ENCODE measurements at places on chromosomes 12 and 14.

DNA sequence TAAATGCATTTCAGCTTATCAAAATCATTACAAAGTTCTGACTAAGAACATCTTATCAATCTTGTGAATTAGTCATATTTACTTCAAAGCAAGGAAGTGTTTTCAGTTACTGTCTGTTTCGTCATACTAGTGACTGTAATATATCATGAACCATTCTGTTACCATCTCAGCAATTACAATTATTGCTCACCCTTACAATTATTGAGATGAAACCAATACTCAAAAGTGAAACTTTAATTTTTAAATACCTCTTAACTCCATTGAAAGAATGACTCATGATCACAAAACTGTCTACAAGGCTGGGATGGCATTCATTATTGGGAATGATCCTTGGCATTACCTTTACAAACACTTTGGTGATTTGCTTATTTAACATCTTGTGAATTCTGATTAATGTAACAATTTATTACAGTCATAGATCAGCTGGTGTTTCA is 90.3 kb downstream of the RPS6KA5 start:
- no peak for DNase-seq

DNA sequence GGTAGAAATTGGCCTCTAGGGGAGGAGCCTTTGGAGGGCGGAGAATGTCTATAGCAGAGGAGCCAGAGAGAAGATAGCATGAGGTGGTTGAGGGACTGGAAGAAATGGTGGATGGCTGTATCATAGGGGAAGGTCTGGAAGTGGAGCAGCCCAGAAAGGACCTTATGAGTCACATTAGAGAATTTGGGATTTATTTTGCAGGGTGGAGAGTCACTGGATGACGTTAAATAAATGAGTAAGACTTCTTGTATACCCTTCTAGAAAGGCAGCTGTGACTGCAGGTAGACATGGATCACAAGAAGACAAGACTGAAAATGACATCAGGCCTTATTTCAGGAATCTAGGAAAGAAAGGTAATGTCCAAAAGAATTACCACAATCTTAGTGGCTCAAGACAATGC is 208.2 kb upstream of the TMTC1 start:
- no peak for DNase-seq

DNA sequence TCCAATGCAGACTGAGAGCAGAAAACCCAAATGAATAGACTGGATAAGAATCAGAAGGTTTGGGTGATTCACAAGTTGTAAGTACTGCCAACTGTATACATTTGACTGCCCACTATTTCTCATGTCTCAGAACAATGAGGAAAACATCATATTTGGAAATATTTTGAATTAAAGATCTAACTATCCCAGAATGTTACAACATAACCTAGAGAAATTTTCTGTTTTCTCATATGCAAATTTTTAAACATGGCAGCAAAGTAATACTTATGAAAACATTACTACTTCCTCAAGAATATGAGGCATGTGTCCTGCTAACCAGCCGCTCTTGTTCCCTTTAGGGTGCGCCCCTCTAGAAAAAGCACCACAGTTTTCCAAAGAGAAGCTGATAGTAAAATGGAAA is 179.9 kb downstream of the PTPRO start:
- no peak for DNase-seq

- DNase-seq = no peak
Measured at GRCh38 chr12:848173-848865, 95.9 kb downstream of the WNK1 start.

GRCh38 chr12:110669193-110669502 is 19.8 kb downstream of the HVCN1 start:
- no peak for DNase-seq

- DNase-seq = no peak
Measured at GRCh38 chr12:67625004-67625403, 23.5 kb upstream of the DYRK2 start.

DNA sequence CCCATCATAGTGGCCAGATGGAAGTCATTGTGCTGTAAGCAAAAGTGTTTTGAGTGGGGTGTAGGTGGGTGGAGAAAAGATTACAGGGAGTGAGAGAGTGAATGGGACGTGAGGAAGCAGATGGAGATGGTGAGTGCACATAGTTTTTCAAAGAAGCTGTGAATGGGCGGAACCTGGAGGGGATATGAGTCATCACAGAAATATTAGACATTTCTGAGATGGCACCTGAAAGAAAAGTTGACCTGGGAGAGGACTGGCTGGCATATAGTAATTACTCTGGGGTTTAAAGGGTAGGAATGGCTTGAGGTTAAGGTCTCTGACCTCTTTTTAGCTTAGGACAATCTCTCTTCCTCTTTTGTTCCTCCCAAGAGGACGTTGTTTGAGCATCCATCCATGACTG is 50.5 kb downstream of the ANO4 start:
- no peak for DNase-seq

DNA sequence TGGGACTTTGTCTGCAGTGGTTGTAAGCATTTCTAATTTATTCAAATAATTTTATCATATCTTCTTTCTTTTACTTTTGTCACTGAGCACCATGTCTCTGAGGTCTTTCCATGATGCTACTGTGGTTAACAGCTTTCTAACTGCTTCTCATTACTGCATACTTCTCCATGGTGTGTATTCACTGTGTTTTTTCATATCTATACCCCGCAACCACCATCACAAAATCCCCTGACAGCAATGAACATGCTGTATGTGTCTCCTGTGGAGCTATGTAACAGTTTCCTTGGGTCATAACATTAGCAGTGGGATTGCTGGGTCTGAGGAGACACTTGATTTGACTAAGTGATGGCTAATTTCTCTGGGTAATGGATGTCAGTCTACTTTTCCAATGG is 29.2 kb upstream of the CHST11 start:
- no peak for DNase-seq
